Hematopoietic multipotent progenitor cell (in vitro differentiated cells): ENCODE measurements at places on chromosomes 2 and 18. TPM values are rescaled to one million over a fixed set of nuclear protein-coding genes. Genes with fewer than 3 reads are reported as not detected.

GRCh38 chr18:24790347-24790746, 329.9 kb downstream of the HRH4 start:
- DNase-seq: no peak

DNA sequence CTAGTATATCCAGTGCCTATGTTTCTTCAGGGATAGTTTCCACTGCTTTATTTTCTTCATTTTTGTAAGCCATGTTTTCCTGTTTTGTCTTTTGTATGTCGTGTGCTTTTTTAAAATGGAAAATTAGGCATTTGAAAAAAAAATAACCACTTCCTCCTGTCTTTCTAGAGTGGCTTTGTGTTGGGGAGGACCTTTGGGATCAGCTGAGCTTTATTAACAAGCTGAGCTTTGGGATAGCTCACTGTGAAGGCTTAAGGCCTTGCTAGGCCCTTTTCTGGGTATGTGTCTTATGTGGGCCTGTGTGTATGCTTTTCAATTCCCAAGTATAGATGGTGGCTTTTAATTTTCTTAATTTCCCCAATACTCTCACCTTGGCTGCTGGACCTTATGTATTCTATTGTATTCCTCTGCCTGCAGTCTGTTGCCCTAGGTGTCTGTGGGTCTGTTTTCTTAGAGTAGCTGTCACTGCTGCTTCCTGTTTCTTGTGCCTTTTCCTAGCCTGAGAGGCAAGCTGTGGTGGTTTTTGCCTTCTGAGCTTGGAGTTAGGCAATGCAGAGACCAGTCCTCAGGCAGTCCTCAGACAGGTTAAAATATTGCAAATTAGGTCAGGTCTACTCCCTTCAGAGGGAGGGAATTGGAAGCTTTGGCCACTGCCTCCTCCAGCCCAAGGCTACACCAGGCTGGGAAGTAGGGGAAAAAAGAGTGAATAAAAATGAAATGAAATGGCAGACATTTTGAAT, 134.7 kb downstream of the LDLRAD4 start:
- peak; percentile 56 for DNase-seq

- no peak for DNase-seq
Measured at GRCh38 chr2:74499267-74499939, at the start of gene LBX2. LBX2 (minus strand) TSS chr2:74499603; CDS start chr2:74499537, 66 bp downstream.

GRCh38 chr2:127154396-127154795, 47.4 kb upstream of the BIN1 start:
- DNase-seq: no peak

DNA sequence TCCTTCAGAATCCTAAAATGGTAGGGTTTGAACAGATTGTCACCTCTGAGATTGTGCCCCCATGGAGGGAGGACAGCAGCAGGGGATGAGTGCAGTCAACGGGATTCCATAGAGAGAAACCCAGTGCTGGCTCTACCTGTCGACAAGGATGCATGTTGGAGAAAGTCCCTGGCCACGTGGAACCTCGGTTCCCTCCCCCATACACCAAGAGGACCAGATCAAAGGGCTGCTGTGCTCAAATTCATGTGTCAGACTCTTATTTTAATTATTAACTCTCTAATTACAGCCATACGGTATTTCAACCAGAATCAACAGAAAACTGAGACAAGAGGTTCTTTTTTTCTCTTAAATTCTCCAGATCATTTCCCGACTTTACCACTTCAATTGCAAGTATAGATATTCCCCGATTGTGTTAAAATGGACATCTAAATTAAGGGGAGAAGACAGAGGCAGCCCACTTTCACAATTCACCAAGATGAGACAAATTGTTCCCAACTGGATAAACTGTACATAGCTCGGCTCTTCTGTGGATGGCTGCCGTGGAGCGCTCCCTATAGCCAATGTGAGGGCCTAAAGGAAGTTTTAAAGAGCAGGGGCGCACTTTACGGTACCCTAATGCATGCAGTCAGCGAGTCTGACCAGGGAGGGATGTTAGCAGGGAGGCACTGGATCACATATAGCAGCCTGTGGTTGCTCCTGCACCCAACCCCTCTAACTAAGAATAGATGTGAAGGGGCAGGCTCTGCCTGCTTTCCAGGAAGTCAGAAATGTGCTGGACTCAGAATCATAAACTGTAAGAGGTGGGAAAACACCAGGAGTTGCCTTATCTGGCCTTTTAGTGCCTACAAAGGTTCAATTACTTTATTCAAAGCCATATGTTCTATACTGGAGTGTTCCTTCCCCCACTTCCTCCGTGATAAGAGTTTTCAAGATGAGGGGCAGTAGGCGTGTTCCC, 123.1 kb downstream of the CACNB4 start:
- DNase-seq: no peak

GRCh38 chr2:234388591-234388990, 108.3 kb downstream of the ARL4C start:
- DNase-seq: no peak

GRCh38 chr2:144143294-144144151, 376.4 kb downstream of the ZEB2 start:
- no peak for DNase-seq

DNA sequence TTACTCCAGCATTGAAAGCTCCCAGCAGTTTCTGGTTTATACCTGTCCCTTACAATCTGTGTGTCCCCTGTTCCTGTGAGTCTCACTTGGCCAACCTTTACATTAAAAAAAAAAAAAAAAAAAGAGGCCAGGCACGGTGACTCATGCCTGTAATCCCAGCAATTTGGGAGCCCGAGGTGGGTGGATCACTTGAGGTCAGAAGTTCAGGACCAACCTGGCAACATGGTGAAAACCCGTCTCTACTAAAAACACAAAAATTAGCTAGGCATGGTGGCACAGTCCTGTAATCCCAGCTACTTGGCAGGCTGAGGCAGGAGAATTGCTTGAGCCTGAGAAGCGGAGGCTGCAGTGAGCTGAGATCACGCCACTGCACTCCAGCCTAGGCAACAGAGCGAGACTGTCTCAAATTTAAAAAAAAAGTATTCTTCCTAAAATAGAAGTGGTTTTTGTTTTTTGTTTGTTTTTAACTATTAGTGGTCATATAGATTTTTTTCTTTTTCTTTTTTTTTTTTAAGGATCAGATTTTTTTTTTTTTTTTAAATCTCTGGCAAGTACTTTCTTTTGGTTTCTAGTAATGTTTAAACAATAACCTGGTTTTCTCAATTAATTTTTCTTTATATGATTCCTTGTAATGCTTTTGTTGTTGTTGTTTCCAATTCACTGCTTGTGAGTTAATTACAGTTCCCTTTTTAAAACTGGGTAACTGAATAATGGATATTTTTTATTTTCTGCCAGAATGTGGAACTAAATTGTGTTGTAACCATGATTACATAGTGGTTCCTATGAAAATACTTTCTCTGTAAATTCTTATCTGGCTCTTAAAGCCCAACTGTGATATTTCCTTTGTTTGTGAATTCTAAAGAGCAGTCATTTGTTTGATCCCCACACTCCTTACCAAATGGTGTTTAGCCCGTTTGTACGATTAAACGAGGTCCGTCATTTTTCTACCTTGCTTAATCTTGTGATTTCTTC, 116.8 kb downstream of the CTAGE1 start:
- DNase-seq: no peak

DNA sequence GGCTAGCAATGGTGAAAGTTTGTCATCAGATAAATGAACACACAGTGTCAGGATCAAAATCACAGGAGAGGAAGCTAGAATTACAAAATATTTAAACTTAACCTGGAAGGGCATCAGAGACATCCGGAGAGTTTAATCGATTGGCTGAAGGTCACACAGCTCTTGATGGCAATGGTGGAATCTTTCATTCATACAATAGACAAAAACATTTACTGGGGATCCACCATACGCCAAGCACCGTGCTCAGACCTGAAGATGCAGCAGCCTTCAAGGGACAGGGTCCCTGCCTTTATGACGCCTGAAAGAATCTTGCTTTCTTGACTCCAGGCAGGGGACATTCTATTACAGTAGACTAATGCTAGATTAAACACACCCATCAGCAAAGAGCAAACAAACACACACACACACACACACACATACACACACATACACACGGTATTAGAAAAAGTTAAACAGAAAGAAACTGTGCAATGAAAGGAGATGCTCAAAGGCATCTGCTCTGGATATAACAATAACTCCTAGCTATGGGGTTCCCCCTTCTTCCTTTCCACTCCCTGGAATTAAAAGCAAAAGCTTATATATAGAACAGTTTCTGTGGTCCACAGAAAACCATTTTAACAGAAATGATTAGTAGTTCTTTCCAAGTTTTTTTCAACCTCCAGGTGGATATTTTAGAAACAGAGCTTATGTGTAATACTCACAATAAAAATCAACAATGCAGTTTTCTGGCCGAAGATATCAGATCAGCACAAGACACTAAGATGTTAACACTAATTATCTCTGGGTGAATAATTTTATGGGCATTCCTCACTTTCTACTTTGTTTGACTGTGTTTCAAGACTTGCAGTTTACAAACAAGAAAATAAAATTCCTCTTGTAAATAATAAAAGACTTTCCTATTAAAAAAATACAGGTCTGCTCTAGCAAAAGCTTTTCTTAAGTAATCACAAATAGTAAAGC, 151.7 kb downstream of the ANKRD44 start:
- DNase-seq: no peak

GRCh38 chr18:36176711-36177110, 10.6 kb upstream of the MOCOS start:
- DNase-seq: no peak

DNA sequence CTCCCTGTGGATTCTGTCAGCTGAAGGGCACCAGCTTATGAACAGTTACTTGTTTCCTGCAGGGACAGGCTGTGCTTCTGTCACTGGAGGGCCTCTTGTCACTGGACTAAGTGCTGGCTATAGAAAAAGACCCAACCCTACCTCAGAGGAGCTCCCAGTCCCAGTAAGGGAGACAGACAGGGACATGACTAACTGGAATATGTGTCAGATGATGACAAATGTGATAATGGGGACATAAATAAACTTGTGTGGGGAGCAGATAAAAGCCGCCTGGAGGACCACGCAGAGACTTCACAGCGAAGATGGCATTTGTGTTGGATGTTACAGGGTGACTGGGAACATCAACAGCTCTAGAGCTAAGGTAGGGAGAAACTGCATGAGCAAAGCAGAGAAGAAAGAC, 95.0 kb downstream of the MAPRE2 start:
- DNase-seq: no peak

GRCh38 chr2:156540706-156541105, 104.5 kb downstream of the GPD2 start:
- DNase-seq: no peak

Gene FBXO15
- total RNA-seq: 0.81 TPM

Gene AGXT
- not detected for total RNA-seq

Gene POTEJ
- under 0.01 TPM for total RNA-seq

Gene CDK15
- 0.27 TPM for total RNA-seq
